Ascending aorta (tissue), 2 donors: ENCODE measurements at places on chromosomes 4 and X.

- H3K27ac ChIP-seq, result no peak overlapping the region
- H3K4me1 ChIP-seq, result peaks cover 2% of the 10 kb centered on the region
- no peak overlapping the region for H3K4me3 ChIP-seq
- no peaks in the 10 kb centered on the region for H3K27me3 ChIP-seq
Observed at GRCh38 chr4:150322646-150323045, 244.4 kb downstream of the DCLK2 start.

DNA sequence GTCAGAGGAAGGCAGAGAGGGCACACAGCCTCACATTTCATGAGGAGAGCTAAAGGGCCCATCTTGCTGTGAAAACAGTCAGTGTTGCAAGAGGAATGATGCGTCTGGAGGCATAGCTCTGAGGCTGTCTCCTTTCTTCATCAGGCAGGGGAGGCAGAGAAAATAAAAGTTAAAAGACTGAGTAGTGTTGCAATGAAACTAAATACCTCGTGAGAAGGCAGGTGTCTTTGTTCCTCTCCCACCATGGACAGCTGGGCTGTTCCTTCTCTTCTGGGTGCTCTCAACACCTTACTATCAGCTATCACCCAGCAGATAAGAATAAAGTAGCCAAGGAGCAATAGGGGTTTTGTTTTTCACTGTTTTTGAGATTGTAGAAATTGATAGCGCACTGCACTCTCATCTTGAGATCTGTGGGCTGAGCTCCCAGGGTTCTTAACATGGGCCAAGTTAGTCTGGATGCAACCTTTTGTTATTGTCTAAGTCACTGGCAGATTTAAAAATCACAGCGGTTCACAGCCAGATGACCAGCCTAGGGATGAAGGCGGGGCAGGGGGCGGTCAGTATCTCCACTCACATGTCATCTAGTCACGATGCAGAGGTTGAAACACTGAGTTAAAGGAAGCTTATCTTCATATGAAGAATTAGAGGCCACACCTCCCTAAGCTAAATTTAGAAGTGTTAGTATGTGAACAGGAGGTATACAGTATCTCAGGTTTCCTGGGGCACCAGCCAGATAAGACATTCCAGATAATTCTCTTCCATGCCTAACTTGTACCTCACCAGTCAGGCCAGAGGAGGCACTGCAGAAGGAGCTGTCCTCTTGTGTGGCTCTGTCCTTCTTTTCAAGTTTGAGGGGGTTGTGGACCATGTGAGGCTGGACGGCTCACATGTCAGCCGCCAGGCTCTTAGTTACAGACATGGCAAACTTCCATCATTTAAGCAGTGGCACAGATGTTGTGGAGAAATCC lies 36.9 kb downstream of the PARM1 start:
- H3K27ac ChIP-seq, result peak overlapping the region; percentile 58
- H3K4me3 ChIP-seq, result no peak overlapping the region
- no peaks in the 10 kb centered on the region for H3K27me3 ChIP-seq
- no peaks in the 10 kb centered on the region for H3K36me3 ChIP-seq

- no peak overlapping the region for H3K4me3 ChIP-seq
- no peak overlapping the region for H3K27ac ChIP-seq
- H3K36me3 ChIP-seq, result no peaks in the 10 kb centered on the region
- H3K27me3 ChIP-seq, result no peaks in the 10 kb centered on the region
Observed at GRCh38 chrX:15998350-15998749, 125.0 kb upstream of the GRPR start.

GRCh38 chr4:20284990-20285389 lies 33.3 kb downstream of the SLIT2 start:
- no peaks in the 10 kb centered on the region for H3K27me3 ChIP-seq
- no peaks in the 10 kb centered on the region for H3K4me1 ChIP-seq
- H3K36me3 ChIP-seq, result no peaks in the 10 kb centered on the region
- H3K27ac ChIP-seq, result no peak overlapping the region
- DNase-seq, result no peak
- no peak overlapping the region for H3K4me3 ChIP-seq

GRCh38 chr4:38856524-38857337 lies at the start of gene TLR6:
TLR6 (minus strand) TSS chr4:38856817; CDS start chr4:38829473, 27,344 bp downstream.
- no peaks in the 10 kb centered on the region for H3K27me3 ChIP-seq
- DNase-seq, result peak; percentile 69
- H3K27ac ChIP-seq, result peak within 1 kb of the TSS; percentile 9
- no peaks in the 10 kb centered on the region for H3K36me3 ChIP-seq
- H3K4me1 ChIP-seq, result no peaks in the 10 kb centered on the region

DNA sequence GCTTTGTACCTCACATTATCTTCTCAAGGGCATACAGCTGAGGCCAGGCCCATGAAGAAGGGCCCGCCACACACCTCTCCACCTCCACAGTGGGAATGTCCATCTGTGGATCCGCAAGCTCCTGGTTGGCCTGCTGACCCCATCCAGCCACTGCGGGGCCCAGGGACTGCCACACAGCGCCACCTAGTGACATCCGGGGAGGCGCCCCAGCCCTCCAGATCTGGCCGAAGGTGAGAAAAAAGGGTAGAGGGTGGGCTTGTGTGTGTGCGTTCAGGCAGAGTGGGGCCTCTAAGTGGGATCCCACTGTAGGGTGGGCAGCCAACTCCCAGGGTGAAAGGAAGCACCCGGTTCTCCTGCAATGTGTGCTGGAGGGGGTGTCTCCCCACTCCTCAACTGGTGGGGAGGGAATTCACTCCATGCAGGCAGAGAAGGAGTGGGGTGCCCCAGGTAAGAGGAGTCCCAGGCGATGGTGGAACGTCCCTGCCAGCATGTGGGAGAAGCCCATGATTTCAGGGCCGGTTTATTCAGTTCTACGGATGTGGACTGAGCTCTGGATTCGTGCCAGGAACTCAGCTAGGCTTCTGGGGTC lies 117.3 kb downstream of the ENPP6 start:
- no peaks in the 10 kb centered on the region for H3K36me3 ChIP-seq
- no peaks in the 10 kb centered on the region for H3K27me3 ChIP-seq

- H3K4me3 ChIP-seq, result no peak overlapping the region
- H3K4me1 ChIP-seq, result peaks cover 11% of the 10 kb centered on the region
- H3K27me3 ChIP-seq, result no peaks in the 10 kb centered on the region
- H3K36me3 ChIP-seq, result no peaks in the 10 kb centered on the region
- H3K27ac ChIP-seq, result no peak overlapping the region
- DNase-seq, result no peak
Observed at GRCh38 chr4:15145709-15146108, 143.4 kb downstream of the CPEB2 start.

DNA sequence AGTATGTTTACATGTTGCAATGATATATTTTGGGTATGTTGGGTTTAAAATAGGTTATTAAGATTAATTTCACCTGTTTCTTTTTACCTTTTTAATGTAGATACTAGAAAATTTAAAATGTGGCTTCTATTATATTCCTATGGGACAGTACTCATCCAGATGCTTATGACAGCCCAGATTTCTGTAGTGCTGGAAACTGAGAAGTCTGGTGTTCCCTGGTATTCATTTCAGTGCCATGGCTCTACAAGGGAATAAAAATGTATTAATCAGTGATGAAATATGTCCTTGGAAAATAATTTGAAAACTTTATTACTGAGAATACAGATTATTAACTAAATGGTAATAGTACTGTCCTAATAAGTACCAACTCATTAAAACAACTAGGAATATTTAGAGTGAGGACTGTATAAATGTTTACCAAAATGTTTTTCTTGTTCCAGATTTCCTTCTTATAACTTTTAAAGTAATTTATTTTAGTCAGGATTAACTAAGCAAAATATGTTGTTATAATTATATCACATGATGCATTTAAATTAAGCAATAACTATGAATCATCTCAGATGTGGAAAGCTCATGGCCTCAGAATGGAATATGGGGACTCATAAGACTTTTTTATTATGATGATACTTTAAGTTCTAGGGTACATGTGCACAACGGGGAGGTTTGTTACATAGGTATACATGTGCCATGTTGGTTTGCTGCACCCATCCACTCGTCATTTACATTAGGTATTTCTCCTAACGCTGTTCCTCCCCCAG lies 25.3 kb downstream of the ARHGAP24 start:
- H3K4me3 ChIP-seq, result no peak overlapping the region
- peaks cover 3% of the 10 kb centered on the region for H3K4me1 ChIP-seq
- DNase-seq, result no peak
- H3K36me3 ChIP-seq, result no peaks in the 10 kb centered on the region

- H3K27me3 ChIP-seq, result no peaks in the 10 kb centered on the region
- H3K27ac ChIP-seq, result no peak overlapping the region
- no peak overlapping the region for H3K4me3 ChIP-seq
- no peaks in the 10 kb centered on the region for H3K4me1 ChIP-seq
Observed at GRCh38 chr4:98514741-98515469, 143.5 kb downstream of the TSPAN5 start.

GRCh38 chr4:157911662-157912061 lies 261.2 kb downstream of the GASK1B start:
- no peaks in the 10 kb centered on the region for H3K27me3 ChIP-seq
- no peaks in the 10 kb centered on the region for H3K4me1 ChIP-seq
- no peak overlapping the region for H3K27ac ChIP-seq
- no peak overlapping the region for H3K4me3 ChIP-seq
- DNase-seq, result no peak
- no peaks in the 10 kb centered on the region for H3K36me3 ChIP-seq

DNA sequence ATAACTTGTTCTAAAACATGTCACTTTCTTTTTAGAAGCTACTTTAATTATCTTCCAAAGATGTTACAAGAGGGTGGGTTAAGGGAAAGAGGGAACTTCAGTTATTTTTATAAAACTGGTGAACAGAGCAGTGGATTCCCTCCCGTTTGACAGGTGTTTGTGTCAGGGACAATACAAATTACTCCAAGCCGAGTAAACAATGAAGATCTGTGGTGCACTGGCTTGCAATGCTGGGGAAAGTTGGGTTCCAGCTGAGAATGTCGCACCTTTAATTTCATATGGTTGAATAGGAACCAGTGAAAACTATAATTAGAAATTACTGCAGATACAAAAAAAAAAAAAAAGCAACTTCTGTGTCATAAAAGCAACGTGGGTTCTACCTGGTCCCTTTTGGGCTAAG lies 98.6 kb upstream of the TTC29 start:
- no peaks in the 10 kb centered on the region for H3K4me1 ChIP-seq
- H3K27ac ChIP-seq, result no peak overlapping the region
- no peaks in the 10 kb centered on the region for H3K27me3 ChIP-seq

- no peaks in the 10 kb centered on the region for H3K4me1 ChIP-seq
- no peaks in the 10 kb centered on the region for H3K36me3 ChIP-seq
- no peak overlapping the region for H3K27ac ChIP-seq
Observed at GRCh38 chr4:42310358-42310757, 86.9 kb upstream of the SHISA3 start.

DNA sequence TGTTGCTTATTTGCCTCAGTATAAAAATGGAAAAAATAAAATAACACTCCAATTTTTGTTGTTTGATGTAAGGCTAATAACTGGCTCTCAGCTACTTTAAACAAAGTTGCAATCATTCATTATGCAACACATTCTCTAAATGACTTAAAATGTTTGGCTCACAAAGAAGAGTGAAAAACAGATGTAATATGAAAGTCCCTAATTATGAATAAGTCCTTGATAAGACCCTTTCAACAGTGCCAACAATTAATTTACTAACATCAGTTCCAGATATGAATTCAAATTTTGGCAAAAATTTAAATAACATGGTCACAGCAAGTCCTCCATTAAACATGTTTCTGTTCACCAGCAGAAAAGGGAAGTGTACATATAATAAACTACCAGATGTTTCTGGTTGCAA lies 69.8 kb downstream of the PAPSS1 start:
- H3K4me1 ChIP-seq, result no peaks in the 10 kb centered on the region
- H3K27me3 ChIP-seq, result no peaks in the 10 kb centered on the region
- no peak for DNase-seq
- no peak overlapping the region for H3K4me3 ChIP-seq
- H3K27ac ChIP-seq, result no peak overlapping the region

GRCh38 chrX:74382613-74383012 lies 38.7 kb upstream of the SLC16A2 start:
- H3K4me3 ChIP-seq, result no peak overlapping the region
- H3K4me1 ChIP-seq, result no peaks in the 10 kb centered on the region
- DNase-seq, result peak; percentile 11
- no peaks in the 10 kb centered on the region for H3K36me3 ChIP-seq

- H3K27me3 ChIP-seq, result no peaks in the 10 kb centered on the region
- no peak overlapping the region for H3K27ac ChIP-seq
- H3K4me1 ChIP-seq, result no peaks in the 10 kb centered on the region
- H3K4me3 ChIP-seq, result no peak overlapping the region
Observed at GRCh38 chr4:57401586-57401985, 291.4 kb upstream of the IGFBP7 start.

GRCh38 chr4:99161373-99162099 lies 17.4 kb upstream of the ADH4 start:
- H3K36me3 ChIP-seq, result no peaks in the 10 kb centered on the region
- no peaks in the 10 kb centered on the region for H3K27me3 ChIP-seq
- H3K4me1 ChIP-seq, result no peaks in the 10 kb centered on the region

DNA sequence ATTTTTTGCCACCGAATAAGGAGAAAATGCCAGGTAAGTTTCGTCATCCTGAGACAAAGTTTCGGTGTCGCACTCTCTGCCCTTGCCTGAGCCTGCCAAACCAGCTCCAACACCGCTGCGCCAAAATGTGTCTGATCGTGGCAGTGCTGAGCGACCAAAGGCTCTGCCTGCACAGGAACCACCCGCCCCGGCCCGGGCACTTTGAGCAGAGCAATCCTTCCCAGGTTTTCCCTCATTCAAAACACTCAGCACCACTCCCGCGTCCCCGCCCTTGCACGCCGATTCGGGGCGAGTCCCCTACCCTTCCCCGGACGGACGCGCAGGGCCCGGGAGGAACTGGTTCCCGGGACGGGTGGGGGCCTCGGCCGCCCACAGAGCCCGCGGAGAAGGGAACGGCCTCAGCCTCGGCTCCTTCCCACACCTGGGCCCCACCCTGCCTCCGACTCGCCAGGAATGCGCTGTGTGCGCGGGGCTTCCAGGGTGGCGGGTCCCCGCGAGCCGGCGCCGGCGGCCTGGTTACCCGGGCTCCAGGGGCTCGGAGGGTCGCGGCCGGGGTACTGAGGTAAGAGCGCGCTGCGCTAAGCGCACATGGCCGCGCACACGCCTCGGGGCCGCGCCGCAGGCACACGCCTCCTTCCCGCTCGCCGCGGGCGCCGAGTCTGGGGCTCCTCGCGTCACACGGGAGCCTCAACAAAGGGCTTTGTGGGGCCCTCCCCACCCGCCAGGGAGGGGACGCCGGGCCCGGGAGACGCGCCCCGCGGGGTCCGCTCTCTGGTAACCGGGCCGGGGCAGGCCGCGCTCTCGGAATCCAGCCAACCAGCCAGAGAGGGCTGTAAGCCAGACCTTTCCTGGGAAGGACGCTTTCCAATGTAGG lies at the start of gene C4orf36:
TSS of gene C4orf36 (minus strand) at position 661 of the 874 bp plus-strand sequence. CDS start 902 bp downstream, outside the sequence.
- H3K36me3 ChIP-seq, result no peaks in the 10 kb centered on the region
- peaks cover 6% of the 10 kb centered on the region for H3K4me1 ChIP-seq
- no peaks in the 10 kb centered on the region for H3K27me3 ChIP-seq
- H3K4me3 ChIP-seq, result peak within 1 kb of the TSS; percentile 83

DNA sequence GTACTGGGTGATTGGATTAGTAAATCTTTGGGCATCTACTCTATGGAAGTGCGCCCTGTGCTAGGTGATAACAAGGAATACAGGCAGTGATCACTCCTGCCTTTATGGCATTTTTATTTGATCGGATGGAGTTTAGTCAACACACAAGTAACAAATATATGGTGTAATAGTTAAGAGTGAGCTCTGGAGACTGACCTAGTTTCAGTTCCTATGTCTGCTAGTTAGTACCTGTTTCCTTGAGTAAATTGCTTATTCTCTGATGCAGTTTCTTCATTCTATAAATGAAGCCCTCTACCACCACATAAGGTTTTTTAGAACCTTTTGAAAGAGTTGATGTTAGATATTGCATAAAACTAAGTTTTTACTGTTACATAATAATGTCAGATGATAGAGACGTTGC lies 134.6 kb downstream of the KDM6A start:
- H3K27me3 ChIP-seq, result no peaks in the 10 kb centered on the region
- H3K27ac ChIP-seq, result no peak overlapping the region
- no peaks in the 10 kb centered on the region for H3K36me3 ChIP-seq

- DNase-seq, result no peak
- no peak overlapping the region for H3K4me3 ChIP-seq
- H3K27me3 ChIP-seq, result no peaks in the 10 kb centered on the region
- no peak overlapping the region for H3K27ac ChIP-seq
- H3K4me1 ChIP-seq, result no peaks in the 10 kb centered on the region
- H3K36me3 ChIP-seq, result no peaks in the 10 kb centered on the region
Observed at GRCh38 chr4:61923179-61923578, 723.1 kb downstream of the ADGRL3 start.
